ENCODE measurements at places on chromosomes 3 and 15. TPM values are rescaled to one million over a fixed set of nuclear protein-coding genes. Genes with fewer than 3 reads are reported as not detected.

GRCh38 chr3:63864965-63865327, 1.3 kb downstream of the ATXN7 start:
- no peak for DNase-seq
- H3K4me1 ChIP-seq, result no peaks in the 10 kb centered on the region
- no peak overlapping the region for H3K27ac ChIP-seq
- no peaks in the 10 kb centered on the region for H3K27me3 ChIP-seq
- no peaks in the 10 kb centered on the region for H3K36me3 ChIP-seq
- peak overlapping the region; percentile 64 for H3K4me3 ChIP-seq

- H3K27ac ChIP-seq, result no peak overlapping the region
- no peaks in the 10 kb centered on the region for H3K27me3 ChIP-seq
- DNase-seq, result peak; percentile 51
- H3K4me1 ChIP-seq, result no peaks in the 10 kb centered on the region
- H3K36me3 ChIP-seq, result no peaks in the 10 kb centered on the region
Observed at GRCh38 chr3:77489216-77489615, 449.3 kb downstream of the ROBO2 start.

ACTC1 gene
- total RNA-seq, result not detected

- H3K27ac ChIP-seq, result peak overlapping the region; percentile 42
- no peak for DNase-seq
- H3K27me3 ChIP-seq, result no peaks in the 10 kb centered on the region
Observed at GRCh38 chr15:74790080-74790916, 8.4 kb downstream of the CSK start.
